ENCODE measurements at places on chromosomes 6 and 20.

- H3K36me3 ChIP-seq = no peaks in the 10 kb centered on the region
- H3K27me3 ChIP-seq = no peaks in the 10 kb centered on the region
- no peak for DNase-seq
- H3K4me3 ChIP-seq = no peak overlapping the region
Measured at GRCh38 chr20:19929012-19929360, 88.2 kb upstream of the NAA20 start.

- no peak for DNase-seq
- H3K36me3 ChIP-seq = no peaks in the 10 kb centered on the region
- H3K27me3 ChIP-seq = no peaks in the 10 kb centered on the region
- H3K4me1 ChIP-seq = peaks cover 72% of the 10 kb centered on the region
Measured at GRCh38 chr6:41047745-41048732, 5.0 kb upstream of the APOBEC2 start.

GRCh38 chr6:136823128-136823660, 802 bp downstream of the PEX7 start:
- H3K36me3 ChIP-seq = peaks cover 4% of the 10 kb centered on the region
- H3K27ac ChIP-seq = peak overlapping the region; percentile 85
- no peaks in the 10 kb centered on the region for H3K4me1 ChIP-seq
- H3K27me3 ChIP-seq = peaks cover 3% of the 10 kb centered on the region
- H3K4me3 ChIP-seq = peak overlapping the region; percentile 70

DNA sequence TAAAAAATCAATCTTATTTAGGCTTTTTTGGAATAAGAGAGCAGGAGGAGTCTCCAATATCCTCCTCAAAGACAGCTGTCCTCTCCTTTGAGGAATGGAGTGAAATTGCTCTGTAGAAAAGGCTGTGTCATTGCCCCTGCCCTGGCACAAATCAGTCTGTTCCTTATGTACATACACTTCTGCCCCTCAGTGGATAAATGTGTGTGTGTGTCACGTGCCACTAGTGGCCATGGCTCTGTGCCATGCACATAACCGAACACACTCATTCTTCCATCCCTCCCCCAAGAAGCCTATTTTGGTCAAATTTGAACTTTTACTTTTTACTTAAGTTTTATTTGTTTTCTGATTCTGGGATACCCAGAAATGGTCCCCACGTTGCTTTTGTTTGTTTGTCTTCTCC, 49.2 kb downstream of the ANKS1A start:
- peak overlapping the region; percentile 2 for H3K27ac ChIP-seq
- H3K4me3 ChIP-seq = no peak overlapping the region
- H3K36me3 ChIP-seq = no peaks in the 10 kb centered on the region
- no peak for DNase-seq

DNA sequence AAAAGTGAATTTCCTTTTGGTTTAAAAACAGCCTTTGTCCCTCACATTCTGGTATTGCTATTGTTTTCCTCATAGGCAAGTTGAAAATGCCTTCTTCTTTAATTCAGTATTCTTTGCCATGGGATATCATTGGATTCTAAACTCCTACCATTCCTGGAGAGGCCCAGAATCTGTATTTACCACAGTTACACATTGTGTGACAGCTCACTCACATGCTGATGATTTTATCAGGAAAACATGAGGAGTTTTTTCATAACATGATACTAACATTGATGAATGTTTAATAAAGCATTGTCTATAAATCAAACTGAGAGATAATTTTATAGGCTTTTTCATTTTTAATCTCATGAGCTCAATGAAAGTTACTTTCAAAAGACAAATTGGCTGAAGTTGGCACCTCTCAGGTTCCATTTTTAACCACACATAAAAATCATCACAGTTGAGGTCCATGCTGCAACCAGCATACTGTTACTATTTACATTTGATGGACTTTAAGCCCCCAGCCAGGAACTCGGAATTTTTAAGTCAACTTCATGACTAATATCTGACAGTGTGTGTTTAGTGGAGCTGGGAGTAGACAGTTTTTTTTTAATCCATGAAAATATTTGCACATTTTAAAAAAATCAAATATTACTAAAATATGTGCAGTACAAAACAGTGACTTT, 82.8 kb downstream of the FAM83B start:
- no peaks in the 10 kb centered on the region for H3K27me3 ChIP-seq
- no peaks in the 10 kb centered on the region for H3K4me1 ChIP-seq
- H3K4me3 ChIP-seq = no peak overlapping the region
- no peaks in the 10 kb centered on the region for H3K36me3 ChIP-seq

GRCh38 chr20:2421247-2421646, 40.5 kb downstream of the TGM6 start:
- H3K4me3 ChIP-seq = no peak overlapping the region
- H3K27ac ChIP-seq = no peak overlapping the region
- no peaks in the 10 kb centered on the region for H3K36me3 ChIP-seq
- H3K27me3 ChIP-seq = peaks cover 9% of the 10 kb centered on the region
- no peak for DNase-seq

DNA sequence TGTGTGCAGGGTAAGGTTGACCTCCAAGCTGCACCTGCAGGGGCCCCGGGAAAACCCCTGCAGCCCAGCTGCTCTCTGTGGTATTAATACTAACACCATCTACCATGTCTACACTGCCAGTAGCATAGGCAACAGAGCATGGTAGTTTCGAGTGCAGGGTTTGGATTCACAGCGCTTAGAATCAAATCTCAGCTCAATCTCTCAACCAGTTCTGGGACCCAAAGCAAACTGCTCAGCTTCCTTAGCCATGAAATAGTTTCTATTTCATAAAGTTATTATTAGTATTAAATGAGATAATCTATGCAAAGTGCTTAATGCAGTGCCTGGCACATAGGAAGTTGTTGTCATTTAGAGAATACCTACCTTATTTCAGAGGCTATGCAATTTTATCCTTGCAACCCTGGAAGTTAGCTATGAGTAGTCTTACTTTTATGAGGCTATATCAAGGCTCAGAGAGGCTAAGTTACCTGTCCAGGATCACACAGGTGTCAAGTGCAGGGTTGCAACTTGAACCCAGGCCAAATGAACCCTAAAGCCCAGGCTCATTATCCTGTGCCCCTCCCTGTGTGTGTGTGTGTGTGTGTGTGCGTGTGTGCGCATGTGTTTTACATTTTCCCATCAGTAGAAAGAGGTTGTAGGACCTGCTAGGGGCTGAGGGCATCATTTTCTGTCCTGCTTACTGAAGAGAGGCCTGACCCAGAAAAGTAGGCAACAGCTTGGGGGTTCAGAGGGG, 27.6 kb upstream of the MRPS18A start:
- no peaks in the 10 kb centered on the region for H3K27me3 ChIP-seq
- no peak overlapping the region for H3K27ac ChIP-seq
- H3K4me3 ChIP-seq = no peak overlapping the region
- DNase-seq = no peak

- DNase-seq = no peak
- H3K4me1 ChIP-seq = no peaks in the 10 kb centered on the region
- H3K27ac ChIP-seq = no peak overlapping the region
- H3K27me3 ChIP-seq = no peaks in the 10 kb centered on the region
- H3K4me3 ChIP-seq = no peak overlapping the region
Measured at GRCh38 chr6:63813566-63814120, 178.0 kb downstream of the PHF3 start.

GRCh38 chr20:58596750-58597248, 54.3 kb upstream of the STX16 start:
- H3K27ac ChIP-seq = no peak overlapping the region
- no peaks in the 10 kb centered on the region for H3K36me3 ChIP-seq
- no peaks in the 10 kb centered on the region for H3K27me3 ChIP-seq

DNA sequence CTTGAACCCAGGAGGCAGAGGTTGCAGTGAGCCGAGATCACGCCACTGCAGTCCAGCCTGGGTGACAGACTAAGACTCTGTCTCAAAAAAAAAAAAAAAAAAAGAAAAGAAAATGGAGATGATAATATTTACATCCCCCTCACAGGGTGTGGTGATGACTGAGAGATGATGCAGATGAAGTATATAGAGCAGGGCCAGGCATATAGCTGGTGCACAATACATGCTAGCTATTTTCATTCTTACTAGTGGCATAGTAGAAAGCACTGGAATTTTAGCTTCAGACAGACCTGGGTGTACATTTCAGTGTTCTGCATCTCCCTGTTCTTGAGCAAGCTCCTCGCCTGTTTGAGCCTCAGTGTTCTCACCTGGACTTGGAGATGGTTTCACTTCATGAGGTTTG, 36.9 kb downstream of the CEBPB start:
- DNase-seq = no peak
- peaks cover 5% of the 10 kb centered on the region for H3K4me1 ChIP-seq
- no peak overlapping the region for H3K27ac ChIP-seq
- H3K27me3 ChIP-seq = no peaks in the 10 kb centered on the region
- no peak overlapping the region for H3K4me3 ChIP-seq
- no peaks in the 10 kb centered on the region for H3K36me3 ChIP-seq

- H3K4me1 ChIP-seq = no peaks in the 10 kb centered on the region
- H3K27me3 ChIP-seq = no peaks in the 10 kb centered on the region
- no peak overlapping the region for H3K27ac ChIP-seq
- H3K36me3 ChIP-seq = no peaks in the 10 kb centered on the region
Measured at GRCh38 chr20:20941468-20941889, 164.7 kb downstream of the LINC00237 start.

DNA sequence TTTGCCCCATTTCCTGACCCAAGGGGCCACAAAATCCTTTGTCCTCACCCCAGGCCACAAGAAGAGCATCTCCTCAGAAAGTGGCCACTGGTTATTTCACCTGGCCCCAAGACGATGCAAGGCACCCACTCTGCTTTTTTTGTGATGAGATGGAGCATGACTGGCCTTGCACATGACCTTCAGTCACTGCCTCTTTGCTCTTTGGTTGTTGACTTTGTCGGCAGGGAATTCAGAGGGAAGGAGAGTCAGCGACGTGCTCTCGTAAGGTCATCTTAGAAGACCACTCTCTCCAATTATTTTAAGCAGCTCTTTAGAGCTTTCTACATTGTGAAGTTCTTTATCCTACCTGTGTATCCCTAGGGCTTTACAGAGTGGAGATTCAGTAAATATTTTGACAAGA, 306.7 kb downstream of the PLCB1 start:
- no peak overlapping the region for H3K4me3 ChIP-seq
- H3K4me1 ChIP-seq = no peaks in the 10 kb centered on the region
- DNase-seq = no peak
- no peak overlapping the region for H3K27ac ChIP-seq
- H3K27me3 ChIP-seq = no peaks in the 10 kb centered on the region

DNA sequence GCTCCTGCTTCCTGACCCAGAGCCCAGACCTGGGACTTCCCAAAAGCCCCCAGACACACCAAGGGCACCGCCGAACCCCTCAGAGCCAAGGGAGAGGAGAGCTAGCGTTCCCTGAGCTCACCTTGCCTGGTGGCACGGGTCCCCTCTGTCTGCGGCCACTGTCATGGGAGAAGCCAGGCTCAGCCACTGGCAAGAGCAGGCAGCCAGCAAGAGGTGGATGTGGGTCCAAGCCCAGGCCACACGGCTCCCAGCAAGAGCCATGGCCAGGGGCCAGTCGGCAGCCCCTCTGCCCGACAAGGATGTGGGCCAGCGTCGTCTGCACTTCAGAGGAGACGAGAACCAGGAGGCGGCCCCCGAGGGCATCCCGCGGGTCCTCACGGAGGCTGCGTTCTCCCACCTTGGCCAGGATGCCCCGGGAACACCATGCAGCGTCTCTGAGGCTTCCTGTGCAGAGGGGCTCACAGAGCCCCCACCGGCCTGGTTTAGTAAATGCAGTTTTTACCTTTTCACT, 2.2 kb upstream of the PPDPF start:
- peaks cover 11% of the 10 kb centered on the region for H3K4me1 ChIP-seq
- no peaks in the 10 kb centered on the region for H3K27me3 ChIP-seq
- DNase-seq = no peak
- H3K27ac ChIP-seq = no peak overlapping the region
- no peak overlapping the region for H3K4me3 ChIP-seq

- no peaks in the 10 kb centered on the region for H3K27me3 ChIP-seq
- no peak overlapping the region for H3K27ac ChIP-seq
- H3K4me1 ChIP-seq = no peaks in the 10 kb centered on the region
- no peaks in the 10 kb centered on the region for H3K36me3 ChIP-seq
- DNase-seq = no peak
Measured at GRCh38 chr6:166987448-166987847, 11.7 kb upstream of the CEP43 start.

DNA sequence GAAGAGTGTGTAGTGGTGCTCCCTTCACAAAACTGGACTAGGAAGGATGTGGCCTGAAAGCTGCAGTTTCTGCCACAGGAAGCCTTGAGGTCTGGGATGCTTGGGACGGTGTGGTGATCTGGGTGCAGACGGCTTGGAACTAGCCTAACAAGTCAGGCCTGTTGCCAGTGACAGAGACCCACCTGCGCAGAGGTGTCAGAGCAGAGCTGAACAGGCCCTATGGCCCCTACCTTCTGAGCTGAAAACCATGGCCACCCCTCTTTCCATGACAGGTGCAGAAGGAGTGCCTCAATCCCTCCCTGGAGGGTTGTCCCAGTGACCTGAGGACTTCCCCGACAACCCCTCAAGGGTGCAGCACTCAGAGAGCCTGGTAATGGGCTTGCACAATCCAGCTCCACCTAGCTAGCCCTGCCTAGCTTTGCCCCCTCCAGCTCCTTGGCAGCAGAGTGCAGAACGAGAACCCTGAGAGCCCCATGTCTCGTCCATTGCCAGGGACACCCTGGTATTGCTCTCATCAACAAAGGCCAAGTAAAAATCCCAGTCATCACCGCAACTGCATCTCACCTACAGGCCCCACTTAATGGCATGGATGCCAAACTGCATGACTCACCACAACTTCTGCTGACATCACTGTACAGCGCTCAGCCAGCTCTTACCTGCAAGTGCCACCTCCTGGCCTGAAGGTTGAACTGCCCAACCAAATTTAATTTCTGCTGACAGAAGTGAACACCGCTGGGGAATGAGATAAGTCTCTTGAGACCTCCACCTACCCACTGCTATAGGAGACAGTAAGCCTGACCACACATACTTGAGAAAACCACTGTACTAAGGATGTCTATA, 563.1 kb downstream of the TFAP2A start:
- no peak overlapping the region for H3K27ac ChIP-seq
- peak; percentile 15 for DNase-seq
- no peaks in the 10 kb centered on the region for H3K27me3 ChIP-seq
- no peaks in the 10 kb centered on the region for H3K36me3 ChIP-seq
- no peak overlapping the region for H3K4me3 ChIP-seq

DNA sequence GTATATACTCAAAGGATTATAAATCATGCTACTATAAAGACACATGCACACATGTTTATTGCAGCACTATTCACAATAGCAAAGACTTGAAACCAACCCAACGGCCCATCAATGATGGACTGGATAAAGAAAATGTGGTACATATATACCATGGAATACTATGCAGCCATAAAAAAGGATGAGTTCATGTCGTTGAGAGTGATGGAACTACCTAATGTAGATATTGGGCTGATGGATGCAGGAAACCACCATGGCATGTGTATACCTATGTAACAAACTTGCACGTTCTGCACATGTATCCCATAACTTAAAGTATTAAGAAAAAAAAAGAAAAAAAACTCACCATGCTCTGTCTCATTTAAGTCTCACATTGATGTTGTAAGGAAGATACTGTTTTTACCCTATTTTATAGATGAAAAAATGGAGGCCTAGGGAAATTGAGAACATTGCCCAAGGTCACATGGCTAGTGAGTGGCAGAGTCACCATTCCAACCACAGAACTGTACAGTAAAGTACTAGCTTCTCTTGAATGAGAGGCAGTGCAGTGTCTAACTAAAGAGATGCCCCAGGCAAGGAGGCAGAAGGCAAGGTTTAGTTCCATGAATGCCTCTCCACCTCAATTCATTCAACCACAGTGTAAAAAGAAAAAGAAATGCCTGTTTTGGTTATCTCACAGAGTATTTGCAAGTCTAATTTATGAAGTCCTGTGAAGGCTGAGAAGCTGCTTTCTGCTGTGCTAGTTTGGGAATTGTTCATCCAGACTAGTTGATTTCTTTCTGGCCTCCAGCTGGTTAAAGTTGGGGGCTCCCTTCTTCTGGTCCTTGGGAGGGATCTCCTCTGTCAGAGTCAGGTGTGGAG, 68.2 kb downstream of the FIG4 start:
- DNase-seq = no peak
- H3K36me3 ChIP-seq = no peaks in the 10 kb centered on the region
- no peaks in the 10 kb centered on the region for H3K4me1 ChIP-seq
- H3K4me3 ChIP-seq = no peak overlapping the region
- H3K27ac ChIP-seq = no peak overlapping the region
